Ammon's horn (tissue), 1 donor: ENCODE measurements at places on chromosomes 12 and 14.

DNA sequence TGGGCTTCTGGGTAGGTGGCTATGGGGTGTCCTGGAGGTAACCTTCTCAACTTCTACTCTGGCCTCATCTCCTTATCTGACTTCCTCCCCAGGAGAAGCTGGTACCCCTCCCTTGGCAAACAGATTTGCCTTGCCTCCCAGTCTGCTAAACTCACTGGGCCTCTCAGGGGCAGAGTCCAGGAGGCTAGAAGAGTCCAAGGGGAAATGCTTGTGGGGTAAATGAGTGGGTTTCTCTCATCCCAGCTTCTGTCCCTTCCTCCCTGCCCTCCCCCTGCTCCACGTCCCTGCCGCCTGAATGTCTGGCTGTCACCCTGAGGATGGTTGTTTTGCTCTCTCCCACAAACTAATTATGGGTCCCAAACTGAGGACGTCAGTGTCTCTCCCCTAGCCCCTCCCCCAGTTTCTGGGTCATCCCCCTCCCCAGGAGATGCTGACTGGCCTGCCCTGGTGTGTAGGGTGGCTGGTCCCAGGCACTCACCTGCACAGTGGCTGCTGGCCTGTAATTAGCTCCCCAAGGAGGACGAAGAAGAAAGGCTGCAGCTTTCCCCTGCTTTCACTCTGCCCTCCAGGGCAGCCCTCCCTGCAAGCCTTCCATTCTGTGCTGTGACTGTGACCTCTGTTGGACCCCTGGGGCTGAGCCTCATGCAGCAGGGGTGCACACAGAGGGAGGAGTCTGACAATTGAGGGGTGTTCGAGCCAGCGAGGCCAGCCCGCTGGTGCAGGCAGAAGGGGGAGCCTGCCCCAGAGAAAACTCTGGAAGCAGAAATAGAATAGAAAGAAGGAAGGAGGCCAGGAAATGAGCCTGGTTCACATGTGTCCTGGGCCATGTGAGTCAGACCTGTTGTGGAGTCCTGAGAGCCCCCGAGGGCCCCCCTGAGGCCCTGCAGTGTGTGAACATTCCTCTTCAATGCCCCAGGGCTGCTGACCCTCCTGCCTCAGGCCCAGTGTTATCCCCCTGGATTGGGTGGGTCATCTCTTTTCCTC is at the start of gene LRP1-AS:
Gene LRP1-AS, minus strand, starts transcription at position 659 of the 984 bp plus-strand sequence.
- no peak for DNase-seq

DNA sequence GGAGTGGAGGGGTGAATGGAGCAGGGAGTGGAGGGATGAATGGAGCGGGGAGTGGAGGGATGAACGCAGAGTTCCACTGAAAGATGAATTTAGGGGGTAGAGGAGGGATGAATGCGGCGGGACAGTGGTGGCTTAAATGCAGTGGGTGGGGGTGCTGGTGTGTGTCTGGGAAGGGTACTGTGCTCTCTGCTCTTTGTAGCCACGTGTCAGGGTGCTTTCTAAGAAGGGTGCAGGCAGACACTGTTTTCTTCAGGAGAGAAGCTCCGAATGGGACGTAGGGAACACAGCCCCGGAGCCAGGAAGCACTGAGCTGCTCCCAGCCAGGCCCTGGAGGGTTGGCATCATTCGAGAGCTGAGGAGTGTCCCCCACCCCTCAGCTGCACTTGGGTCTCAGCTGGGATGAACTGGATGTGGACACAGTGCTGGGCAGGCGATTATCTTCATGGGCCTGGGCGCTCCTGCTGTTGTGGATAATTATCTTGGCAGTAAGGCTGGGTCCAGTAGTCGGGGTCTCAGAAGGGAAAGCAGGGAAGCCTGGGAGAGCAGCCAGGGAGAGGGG is 9.5 kb upstream of the CEP170B start:
- no peak for DNase-seq

- no peak for DNase-seq
Observed at GRCh38 chr12:96314723-96315122, 85.5 kb downstream of the CDK17 start.

DNA sequence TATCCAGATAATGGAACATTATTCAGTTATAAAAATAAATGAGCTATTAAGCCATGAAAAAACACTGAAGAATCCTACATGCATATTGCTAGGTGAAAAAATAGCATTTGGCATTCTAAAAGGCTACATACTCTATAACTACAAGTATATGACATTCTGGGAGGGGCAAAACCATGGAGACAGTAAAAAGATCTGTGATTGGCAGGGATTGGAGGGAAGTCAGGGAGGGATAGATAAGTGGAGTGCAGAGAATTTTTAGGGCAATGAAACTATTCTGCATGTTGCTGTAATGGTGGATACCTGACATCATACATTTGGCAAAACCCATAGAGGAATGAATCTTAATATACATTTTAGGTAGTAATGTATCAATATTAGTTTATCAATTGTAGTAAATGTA is 63.1 kb upstream of the SLC38A2 start:
- no peak for DNase-seq

GRCh38 chr14:31205681-31206535 is 1.7 kb downstream of the HECTD1 start:
- peak; percentile 16 for DNase-seq

GRCh38 chr12:108304633-108305032 is 34.5 kb downstream of the CMKLR1 start:
- no peak for DNase-seq

DNA sequence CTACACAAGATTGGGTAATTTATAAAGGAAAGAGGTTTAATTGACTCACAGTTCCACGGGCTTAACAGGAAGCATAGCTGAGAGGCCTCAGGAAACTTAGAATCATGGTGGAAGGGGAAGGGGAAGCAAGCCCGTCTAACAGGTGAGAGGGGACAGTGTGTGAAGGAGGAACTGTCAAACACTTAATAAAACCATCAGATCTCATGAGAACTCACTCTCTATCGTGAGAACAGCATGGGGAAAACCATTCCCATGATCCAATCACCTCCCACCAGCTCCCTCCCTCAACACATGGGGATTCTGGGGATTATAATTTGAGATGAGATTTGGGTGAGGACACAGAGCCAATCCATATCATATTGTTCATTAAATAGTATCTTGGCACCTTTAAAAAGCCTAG is 56.1 kb downstream of the EPS8 start:
- no peak for DNase-seq

DNA sequence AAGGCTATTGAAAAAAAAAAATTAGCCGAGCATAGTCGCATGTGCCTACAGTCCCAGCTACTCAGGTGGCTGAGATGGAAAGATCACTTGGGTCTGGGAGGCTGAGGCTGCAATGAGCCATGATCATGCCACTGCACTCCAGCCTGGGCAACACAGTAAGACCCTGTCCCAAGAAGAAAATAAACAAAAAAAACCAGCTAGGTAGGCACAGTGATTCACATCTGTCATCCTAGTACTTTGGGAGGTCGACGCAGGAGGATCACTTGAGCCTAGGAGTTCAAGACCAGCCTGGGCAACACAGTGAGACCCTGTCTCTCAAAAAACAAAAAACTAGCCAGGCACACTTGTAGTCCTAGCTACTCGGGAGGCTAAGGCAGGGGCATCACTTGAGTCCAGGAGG is 8.2 kb downstream of the SARNP start:
- no peak for DNase-seq

- no peak for DNase-seq
Observed at GRCh38 chr14:91070572-91070971, 10.1 kb upstream of the RPS6KA5 start.

GRCh38 chr14:81007131-81007530 is 51.7 kb downstream of the TSHR start:
- DNase-seq, result no peak

GRCh38 chr12:93098077-93098476 is 169.0 kb upstream of the EEA1 start:
- DNase-seq, result peak; percentile 46

GRCh38 chr12:64923536-64923935 is 99.1 kb downstream of the TBC1D30 start:
- DNase-seq, result no peak

DNA sequence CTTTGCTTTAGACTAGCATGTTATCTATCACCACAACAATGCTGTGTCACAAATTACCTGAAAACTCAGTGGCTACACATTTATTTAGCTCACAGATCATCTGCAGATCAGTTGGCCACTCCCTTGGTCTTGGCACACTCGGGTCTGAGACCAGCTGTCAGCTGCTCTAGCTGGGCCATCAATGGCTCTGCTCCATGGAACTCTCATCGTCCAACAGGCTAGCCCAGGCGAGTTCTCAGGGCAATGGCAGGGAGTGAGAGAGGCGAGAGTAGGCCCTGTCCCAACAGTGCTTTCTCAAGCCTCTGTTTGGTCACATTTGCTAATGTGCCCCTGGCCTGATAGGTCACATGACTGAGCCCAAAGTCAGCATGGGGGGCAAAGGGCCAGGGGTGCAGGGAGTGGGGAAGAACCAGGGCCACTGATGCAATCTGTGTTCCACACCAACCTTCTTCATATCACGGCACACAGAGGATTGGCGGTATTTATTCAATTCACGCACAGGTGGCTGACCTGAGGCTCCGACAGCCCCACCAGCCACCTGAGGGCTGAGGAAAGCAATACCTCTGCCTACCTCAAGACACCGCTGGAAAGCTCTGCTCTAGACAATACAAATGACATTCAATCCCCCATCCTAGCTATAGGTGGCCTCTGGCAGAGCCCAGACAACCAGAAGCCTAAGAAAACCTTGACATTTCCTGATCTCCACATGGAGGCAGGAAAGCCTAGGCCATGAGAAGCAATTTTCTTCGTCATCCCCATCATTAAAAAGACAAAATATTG is 82.5 kb downstream of the NT5DC3 start:
- no peak for DNase-seq

DNA sequence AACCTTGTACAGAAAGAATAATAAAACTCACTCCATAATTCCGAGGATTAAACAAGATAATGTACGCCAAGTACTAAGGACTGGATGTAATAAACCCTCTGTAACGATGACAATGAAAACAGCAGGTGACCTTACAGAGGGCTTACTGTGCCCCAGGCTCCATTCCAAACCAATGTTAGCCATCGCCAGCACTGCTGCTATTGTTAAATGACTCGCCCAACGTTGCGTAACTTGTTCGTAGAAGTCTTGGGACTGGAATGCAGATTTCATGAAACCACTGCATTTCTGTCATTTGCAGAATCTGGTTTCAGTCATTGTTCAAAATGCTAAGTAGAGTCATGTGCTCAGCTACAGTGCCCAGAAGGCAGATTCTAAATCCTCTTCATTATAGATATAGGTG is 728 bp upstream of the STON2 start:
- DNase-seq, result peak; percentile 31

DNA sequence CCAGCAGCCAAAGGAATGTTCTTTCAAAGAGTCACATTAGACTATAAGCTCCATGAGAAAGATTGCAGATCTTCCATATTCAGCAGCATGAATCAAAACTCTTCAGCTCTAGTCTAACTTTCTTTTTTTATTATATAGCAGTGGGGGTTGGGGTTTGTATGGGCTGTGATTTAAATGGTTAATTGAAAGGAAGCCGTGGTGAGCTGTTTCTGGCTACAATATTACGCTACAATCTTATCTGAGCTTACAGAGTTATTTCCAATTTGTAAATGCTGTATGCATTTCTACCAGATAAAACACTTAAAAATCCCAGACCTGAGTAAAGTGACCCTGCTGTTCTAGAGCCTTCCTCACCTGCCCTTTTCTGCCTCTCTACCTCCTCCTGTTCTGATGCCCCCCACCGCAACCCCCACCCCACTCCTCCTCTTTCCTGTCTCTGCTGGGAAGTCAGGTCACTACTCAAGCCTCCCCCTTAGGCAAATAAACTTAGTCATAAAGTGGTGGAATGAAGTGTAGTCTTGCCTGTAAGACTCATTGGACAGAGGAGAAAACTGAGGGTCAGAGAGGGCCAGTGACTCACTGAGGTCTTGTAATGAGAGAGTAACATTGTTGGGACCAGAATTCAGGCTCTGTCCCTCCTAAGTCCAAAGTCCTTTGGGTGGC is 1089.5 kb downstream of the BCL11B start:
- no peak for DNase-seq

- DNase-seq, result peak; percentile 45
Observed at GRCh38 chr12:96401076-96401871, 1.0 kb upstream of the CDK17 start.

- DNase-seq, result no peak
Observed at GRCh38 chr12:45125997-45126396, 75.1 kb upstream of the DBX2 start.

DNA sequence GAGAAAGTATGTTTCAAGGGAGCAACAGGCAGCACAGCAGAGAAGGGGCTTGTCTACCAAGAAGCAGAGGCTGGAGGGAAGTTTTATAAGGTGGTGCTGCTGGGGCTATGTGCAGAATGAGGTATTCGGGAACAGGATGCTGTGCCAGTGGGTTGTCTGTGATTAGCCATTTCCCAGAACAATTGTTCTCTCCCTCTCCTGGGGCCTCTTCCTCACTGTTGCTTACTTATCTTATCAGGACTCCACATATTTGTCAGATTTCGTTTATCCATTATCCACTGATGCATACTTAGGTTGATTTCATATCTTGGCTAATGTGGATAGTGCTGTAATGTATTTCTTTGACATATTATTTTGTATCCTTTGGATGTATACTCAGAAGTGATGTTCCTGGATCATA is 195.1 kb upstream of the RTL1 start:
- no peak for DNase-seq

GRCh38 chr12:130988261-130988660 is 34.6 kb downstream of the ADGRD1 start:
- no peak for DNase-seq

GRCh38 chr12:66345212-66345611 is 42.9 kb downstream of the HELB start:
- no peak for DNase-seq

DNA sequence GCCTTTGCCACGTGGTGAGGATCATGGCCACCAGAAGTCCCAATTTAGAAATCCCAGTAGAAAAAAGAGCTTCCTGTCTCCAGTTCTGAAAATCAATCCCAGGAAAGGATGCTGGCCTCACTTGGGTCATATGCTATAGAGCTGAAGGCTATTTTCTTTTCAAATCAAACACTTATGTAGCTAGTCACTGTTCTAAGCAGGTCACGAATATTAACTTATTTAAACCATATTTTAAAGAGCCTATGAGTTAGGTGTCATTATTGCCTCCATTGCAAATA is 97.5 kb downstream of the VCPKMT start:
- no peak for DNase-seq

GRCh38 chr14:91012045-91012444 is 48.4 kb downstream of the RPS6KA5 start:
- no peak for DNase-seq

DNA sequence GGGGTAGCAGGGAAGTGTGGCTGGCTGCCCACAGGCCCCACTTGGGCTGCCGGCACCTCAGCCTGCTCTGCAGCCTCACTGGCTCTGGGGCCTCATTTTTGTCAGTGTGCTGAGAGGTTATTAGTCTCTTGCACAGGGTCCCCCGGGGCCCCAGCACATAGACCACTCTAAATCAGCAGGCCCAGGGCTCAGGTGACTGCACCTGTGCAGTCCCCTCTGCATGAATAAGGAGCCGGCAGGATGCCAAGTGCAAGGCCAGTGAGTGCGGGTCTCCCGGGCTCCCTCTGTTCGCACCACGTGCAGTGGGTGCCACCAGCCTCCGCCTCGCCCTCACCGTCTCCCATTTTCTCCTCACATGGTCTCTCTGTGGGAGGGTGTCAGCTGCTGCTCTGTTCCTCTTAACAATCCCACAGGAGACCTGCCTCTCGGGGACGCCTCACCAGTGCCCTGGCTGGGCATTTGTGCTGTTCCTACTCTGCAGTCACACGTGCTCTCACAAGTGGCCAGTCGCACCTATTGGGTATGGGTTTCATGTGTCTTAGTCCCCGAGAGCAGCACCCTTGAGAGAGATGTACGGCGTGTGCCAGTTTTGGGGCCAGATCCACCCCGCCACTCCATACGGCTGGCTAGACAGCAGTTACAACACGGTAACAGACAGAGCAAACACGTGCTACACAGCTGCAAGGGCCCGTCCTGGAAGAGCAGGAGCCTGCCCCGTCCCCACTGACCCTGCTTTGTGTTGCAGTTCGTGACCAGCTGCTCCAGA is 40.4 kb downstream of the MMAB start:
- DNase-seq, result no peak
